ENCODE measurements at places on chromosomes 5 and 9. TPM values are rescaled to one million over a fixed set of nuclear protein-coding genes. Genes with fewer than 3 reads are reported as not detected.

The SPINK4 gene
- total RNA-seq: not detected

The CDH18 gene
- total RNA-seq: 0.32 TPM

The PRDM9 gene
- not detected for total RNA-seq

The GZMA gene
- not detected for total RNA-seq

The PHYHD1 gene
- 14.1 TPM for total RNA-seq

The PCDHB14 gene
- total RNA-seq: 2.9 TPM

The OLFML2A gene
- total RNA-seq: 11.4 TPM

All from H1 (cell line).